ENCODE measurements at places on chromosomes 3 and 15. TPM values are rescaled to one million over a fixed set of nuclear protein-coding genes. Genes with fewer than 3 reads are reported as not detected.

CFAP161 gene
- total RNA-seq, result not detected

PPP1R2 gene
- 21.9 TPM for total RNA-seq

GOLGA8J gene
- 0.10 TPM for total RNA-seq

CTXND1 gene
- 0.02 TPM for total RNA-seq

TLR9 gene
- total RNA-seq, result 0.09 TPM

RPL39L gene
- total RNA-seq, result 49.2 TPM

CCDC39 gene
- total RNA-seq, result not detected

PPIP5K1 gene
- 8.2 TPM for total RNA-seq

ITGA11 gene
- total RNA-seq, result 7.0 TPM

GP5 gene
- total RNA-seq, result not detected

CCDC13 gene
- 0.46 TPM for total RNA-seq

COMMD4 gene
- total RNA-seq, result 215 TPM

ADGRG7 gene
- not detected for total RNA-seq

ZMYND10 gene
- total RNA-seq, result 1.2 TPM

CYP19A1 gene
- total RNA-seq, result 0.41 TPM

RYR3 gene
- 0.01 TPM for total RNA-seq

SHC4 gene
- 0.80 TPM for total RNA-seq

MB21D2 gene
- 5.8 TPM for total RNA-seq

PPARG gene
- total RNA-seq, result 42.5 TPM

CPA3 gene
- not detected for total RNA-seq

PLA2G4F gene
- not detected for total RNA-seq

ZWILCH gene
- 32.3 TPM for total RNA-seq

HOMER2 gene
- 12.2 TPM for total RNA-seq

SOX14 gene
- total RNA-seq, result not detected

HTR3D gene
- total RNA-seq, result not detected

HCLS1 gene
- total RNA-seq, result 0.05 TPM

SEC22A gene
- 18.7 TPM for total RNA-seq

DPH6 gene
- 13.4 TPM for total RNA-seq

LPCAT4 gene
- 62.6 TPM for total RNA-seq

CHST2 gene
- total RNA-seq, result 0.57 TPM

APPL1 gene
- total RNA-seq, result 16.5 TPM

LMCD1 gene
- total RNA-seq, result 69.9 TPM

FSD2 gene
- not detected for total RNA-seq

GOLGA8Q gene
- not detected for total RNA-seq

TP63 gene
- 0.12 TPM for total RNA-seq

SLC28A2 gene
- not detected for total RNA-seq

MAGI1 gene
- 3.8 TPM for total RNA-seq

CFAP100 gene
- total RNA-seq, result not detected

SLC6A1 gene
- total RNA-seq, result not detected

FRMD4B gene
- 1.1 TPM for total RNA-seq

NSMCE3 gene
- total RNA-seq, result 14.8 TPM

IL17RB gene
- 0.96 TPM for total RNA-seq

LSM3 gene
- total RNA-seq, result 20.8 TPM

MAP1A gene
- 0.85 TPM for total RNA-seq

DENND6A gene
- total RNA-seq, result 6.4 TPM

REC114 gene
- not detected for total RNA-seq

COL6A6 gene
- total RNA-seq, result not detected

PLA2G4E gene
- not detected for total RNA-seq

PCOLCE2 gene
- total RNA-seq, result 28.4 TPM

TM4SF18 gene
- 31.8 TPM for total RNA-seq

PTX3 gene
- total RNA-seq, result 0.78 TPM

C3orf85 gene
- total RNA-seq, result not detected

OPA1 gene
- 30.6 TPM for total RNA-seq

MYRIP gene
- not detected for total RNA-seq

SI gene
- total RNA-seq, result not detected

MKRN3 gene
- 2.6 TPM for total RNA-seq

CELSR3 gene
- 3.1 TPM for total RNA-seq
